D341Med (cell line): ENCODE measurements at places on chromosomes 6 and 20.

- DNase-seq: no peak
These were observed 26.0 kb upstream of the PCMTD2 start for GRCh38 chr20:64229507-64230061.

DNA sequence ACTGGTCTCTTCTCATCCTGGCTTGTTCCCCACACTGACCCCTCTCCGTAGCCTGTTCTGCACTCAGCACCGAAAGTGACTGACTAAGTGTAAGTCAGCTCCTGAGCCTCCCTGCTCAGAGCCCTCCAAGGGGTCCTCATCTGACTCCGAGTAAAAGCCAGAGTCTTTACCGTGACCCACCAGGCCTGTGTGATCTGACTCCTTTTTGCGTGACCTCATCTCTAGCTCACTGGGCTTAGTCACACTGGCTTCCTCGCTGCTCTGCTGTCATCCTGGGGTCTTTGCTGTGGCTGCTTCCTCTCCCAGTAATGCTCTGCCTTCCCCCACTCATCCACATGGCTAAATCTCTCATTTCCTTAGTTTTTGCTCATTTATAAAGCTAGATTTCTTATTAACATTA, 116.6 kb downstream of the PLCB4 start:
- no peak for DNase-seq

DNA sequence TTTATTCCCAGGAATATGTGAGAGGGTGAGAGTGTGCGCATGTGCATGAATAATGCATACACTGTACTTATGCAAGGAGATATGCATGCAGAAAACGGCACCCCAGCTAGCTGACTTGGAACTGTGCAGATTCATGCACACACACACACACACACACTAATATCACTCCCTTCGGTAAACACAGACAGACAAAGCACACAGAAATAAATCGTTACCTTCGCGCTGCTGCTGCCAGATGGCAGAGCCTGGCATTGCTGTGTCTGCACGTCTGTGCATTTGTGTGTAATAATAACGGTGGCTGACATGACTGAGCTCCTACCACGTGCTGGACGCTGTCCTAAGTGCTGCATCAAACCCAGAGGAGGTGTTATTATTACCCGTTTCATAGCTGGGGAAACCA, 36.8 kb downstream of the PREX1 start:
- no peak for DNase-seq

DNA sequence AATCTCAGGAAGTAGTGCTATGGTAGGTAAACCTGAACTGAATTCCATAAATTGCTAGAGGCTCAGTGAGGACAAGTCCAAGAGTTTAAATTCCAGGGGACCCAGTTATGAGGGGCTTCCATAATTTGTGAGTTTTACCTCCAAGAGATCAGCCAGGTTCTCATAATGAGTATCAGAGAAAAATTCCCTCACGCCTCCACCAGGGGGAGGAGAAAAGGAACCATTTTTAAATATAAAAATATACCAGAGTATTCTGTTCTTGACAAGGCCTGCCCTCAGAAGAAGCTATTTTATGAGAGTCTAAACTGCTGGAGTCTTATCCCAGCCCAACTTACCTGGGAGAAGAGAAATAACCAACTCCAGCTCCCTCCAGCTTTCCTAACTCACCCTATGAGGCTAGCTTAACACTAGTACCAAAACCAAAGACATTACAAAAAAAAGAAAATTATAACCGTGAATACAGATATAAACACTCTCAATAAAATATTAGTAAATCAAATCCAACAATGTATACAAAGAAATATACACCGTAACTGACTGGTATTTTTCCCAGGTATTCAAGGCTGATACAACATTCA, 158.7 kb downstream of the TFAP2A start:
- no peak for DNase-seq

- no peak for DNase-seq
These were observed 94.5 kb downstream of the PTPRK start for GRCh38 chr6:128425856-128426255.

GRCh38 chr6:159701413-159701999, 8.5 kb upstream of the SOD2 start:
- no peak for DNase-seq

DNA sequence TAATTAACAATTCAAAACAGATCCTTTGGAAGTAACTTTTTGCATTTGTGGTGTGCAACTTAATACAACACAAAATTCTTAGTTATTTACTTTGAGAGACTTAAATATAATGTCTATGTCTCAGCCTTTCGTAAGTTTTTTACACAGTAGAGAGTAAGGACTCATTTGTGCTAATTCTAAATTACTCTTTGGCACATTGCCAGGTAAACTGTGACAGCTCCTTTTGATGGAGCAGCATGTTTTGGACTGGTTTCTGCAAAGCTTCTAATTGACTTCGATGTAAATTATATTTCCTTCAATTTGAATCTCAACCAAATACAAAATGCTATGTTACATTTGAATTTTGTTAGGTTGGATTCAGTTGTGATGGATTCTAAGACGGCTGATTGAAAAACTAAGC, 450.7 kb upstream of the OPRM1 start:
- DNase-seq: no peak

DNA sequence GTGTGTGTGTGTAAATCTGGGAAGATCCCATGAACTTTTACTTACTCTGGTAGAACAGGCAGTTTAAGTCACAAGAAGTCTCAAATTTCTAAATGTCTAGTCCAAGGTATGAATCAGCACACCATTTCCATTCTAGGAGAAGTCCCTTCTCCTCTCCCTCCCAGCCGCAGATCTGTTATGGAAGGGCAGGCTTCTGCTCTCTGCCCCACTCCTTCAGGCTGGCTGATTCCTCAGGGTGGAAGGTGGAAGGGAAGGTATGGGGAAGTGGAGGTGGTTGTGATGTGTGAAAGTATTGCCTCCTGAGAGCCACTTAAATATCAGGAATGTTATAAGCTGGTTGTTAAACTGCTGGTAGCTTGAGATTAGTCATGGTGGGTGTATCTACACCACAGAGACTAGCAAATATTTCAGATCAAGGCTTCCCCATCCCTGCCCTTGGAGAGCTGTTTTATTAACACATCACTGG, 44.5 kb upstream of the LAMA4 start:
- DNase-seq: no peak

DNA sequence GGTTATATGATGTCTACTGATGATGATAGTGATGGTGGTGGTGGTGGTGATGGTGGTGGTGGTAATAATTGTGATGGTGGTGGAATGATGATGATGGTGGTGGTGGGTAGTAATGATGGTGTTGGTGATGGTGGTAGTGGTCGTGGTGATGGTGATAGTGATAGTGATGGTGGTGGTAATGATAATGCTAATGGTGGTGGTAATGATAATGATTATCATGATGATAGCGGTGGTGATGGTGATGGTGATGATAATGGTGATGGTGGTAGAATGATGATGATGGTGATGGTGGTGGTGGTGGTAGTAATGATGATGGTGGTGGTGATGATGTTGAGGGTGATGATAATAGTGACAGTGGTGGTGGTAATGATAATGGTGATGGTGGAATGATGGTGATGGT, 4.5 kb upstream of the LPA start:
- no peak for DNase-seq

GRCh38 chr20:46626758-46627157, 24.5 kb downstream of the SLC13A3 start:
- DNase-seq: no peak

GRCh38 chr20:57106692-57107091, 159.7 kb downstream of the BMP7 start:
- no peak for DNase-seq

DNA sequence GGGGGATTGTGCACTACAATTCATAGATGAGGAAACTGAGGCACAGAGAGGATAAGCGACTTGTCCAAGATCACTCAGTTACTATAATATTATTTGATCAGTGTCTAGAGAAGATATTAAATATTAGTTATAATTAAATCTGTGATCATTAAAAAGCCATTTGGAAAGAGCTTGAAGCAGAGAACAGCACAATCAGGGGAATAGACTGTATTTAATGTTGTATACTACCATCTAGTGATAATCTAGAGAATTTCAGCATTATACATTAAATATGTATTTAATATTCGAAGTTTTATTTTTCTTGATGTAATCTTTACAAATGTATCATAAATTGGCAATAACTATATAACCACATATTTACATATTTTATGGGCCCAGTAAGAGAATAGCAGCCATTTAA, 20.1 kb upstream of the MTCL3 start:
- no peak for DNase-seq

DNA sequence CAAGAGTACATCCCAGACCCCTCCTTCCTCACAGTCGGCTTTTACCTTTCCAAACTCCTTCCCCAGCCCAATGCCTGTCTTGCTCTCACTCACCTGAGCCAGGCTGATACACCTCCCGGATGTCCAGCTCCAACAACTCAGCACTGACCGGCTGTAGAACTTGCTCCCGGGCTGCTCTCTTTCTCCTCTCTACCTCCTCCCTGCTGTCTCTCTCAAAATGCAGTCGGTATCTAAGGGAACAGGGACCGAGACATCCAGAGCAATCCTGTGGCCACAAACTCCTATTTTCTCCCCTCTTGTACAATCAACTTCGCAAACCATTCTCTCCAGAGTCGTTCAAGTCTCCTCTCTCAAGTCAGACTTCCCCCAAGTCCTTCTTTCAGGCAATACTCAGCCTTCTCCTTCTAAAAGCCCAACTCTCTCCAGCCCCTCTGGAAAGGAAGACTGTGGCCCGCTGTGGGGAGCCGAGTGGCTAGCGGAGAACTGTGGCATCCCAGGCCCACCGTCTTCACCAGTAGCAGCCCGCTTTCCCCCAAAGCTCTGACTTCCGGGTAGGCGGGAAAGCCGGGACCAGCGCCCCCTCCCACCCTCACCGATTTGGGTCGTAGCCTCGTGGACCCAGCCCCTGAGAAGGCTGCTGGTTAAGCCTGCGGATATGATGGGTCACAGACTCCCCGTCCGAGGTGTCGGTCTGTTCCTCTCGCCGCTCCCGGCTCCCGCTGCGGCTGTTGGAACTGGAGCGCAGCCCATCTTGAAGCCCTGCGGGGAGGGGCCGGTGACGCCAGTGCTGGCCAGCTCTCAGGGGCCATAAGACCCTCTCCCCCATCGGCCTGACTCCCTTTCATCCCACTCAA, 1.1 kb downstream of the GNL1 start:
- DNase-seq: peak; percentile 31

GRCh38 chr6:153058909-153059308, 56.4 kb upstream of the MTRF1L start:
- DNase-seq: no peak

GRCh38 chr6:170451762-170452651, 101.1 kb downstream of the PSMB1 start:
- no peak for DNase-seq

DNA sequence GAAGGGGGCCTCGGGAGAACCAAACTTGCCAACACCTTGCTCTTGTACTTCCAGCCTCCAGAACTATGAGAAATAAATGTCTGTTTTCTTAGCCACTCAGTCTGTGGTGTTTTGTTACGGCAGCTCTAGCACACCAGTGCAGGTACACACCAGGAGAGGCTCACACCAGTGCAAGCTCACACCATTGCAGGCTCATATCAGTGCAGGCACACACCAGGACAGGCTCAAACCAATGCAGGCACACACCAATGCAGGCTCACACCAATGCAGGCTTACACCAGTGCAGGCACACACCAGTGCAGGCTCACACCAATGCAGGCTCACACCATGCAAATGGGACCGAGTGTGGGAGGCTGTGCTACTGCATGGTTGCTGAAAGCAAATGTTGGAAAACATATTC, 4.9 kb upstream of the CTCFL start:
- DNase-seq: no peak

- peak; percentile 17 for DNase-seq
These were observed 47.7 kb downstream of the STMND1 start for GRCh38 chr6:17149571-17149970.

DNA sequence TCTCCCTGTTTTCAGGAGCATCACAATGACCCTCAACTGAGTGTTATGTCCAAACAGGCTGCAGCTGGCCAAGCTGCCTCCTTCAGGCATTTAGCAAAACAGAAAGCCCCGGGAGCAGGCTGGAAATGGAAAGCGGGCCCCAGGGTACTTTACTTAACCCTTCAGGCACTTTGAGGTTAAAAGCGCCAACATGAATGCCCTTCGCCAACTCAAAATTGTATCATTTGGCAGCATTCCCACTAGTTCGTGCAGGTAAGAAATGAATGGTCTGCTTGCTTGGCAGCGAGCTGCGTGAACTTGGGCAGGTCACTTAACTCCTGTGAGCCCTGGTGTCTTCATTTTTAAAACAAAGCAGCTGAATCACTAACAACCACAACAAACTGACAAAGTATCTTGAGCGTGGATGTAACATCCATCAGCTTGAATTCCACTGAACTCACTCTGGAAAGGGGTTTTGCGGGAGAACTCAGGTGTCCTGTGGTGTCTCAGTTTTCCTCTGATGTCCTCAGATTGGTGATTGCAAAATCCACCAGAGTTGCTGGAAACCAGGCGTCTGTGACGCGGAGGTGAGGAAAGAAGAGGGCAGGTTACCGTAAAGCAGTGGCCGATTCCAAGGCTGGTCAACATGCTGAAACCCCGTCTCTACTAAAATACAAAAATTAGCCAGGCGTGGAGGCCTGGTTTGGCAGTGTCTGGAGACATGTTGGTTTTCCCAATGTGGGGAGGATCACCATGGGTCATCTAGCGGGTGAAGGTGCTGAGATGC, 118.8 kb upstream of the ZNF217 start:
- DNase-seq: no peak

GRCh38 chr20:23433628-23434027, 5.9 kb upstream of the CSTL1 start:
- no peak for DNase-seq

DNA sequence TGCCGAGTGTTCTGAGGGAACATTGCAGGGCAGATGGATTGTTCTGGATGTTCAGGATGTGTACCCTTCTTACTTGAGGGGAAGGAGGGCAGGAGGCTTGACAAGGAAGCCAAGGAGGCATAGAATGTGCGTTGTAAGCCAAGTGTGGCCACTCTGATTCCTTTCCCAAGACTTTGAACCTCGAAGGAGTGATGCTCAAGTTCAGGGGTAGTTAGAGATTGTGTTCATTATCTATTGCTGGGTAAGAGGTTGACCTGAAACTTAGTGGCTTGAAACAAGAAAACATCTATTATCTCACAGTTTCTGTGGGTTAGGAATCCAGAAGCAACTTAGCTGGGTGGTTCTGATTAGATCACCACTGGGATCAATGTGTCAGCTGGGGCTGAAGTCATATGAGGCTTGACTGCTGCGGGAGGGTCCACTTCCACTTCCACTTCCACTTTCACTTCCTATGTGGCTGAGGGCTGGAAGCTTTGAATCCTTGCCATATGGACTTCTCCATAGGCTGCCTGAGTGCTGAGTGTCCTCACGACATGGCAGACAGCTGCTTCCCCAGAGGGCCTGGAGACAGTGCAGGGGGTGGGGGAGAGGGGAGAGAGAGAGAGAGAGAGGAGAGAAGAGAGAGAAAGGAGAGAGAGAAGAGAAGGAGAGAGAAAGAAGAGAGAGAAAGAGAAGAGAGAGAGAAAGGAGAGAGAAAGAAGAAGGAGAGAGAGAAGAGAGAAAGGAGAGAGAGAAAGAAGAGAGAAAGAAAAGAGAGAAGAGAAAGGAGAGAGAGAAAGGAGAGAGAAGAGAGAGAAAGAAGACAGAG, 6.9 kb upstream of the CD40 start:
- DNase-seq: no peak

DNA sequence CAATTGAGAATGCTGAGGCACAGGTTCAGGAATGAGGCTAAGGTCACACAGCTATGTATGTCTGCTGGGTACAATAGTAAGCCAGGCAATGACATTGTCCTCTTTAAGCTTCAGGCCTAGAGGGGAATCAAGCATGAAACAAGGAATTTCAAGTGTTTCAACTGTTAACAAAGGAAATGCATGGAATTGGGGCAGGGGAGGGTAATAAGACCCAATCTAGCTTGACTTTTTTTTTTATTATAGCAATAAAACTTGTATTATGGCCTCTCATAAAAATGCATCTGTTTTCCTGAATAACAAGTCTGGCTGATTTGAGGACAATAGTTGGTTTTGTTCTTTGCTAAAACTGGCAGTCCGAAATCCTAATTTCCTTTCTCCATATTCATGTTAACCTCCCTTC, 336.7 kb downstream of the CBLN4 start:
- DNase-seq: no peak
